ENCODE measurements at places on chromosomes 1 and 21. TPM values are rescaled to one million over a fixed set of nuclear protein-coding genes. Genes with fewer than 3 reads are reported as not detected.

TCHH gene
- 0.03 TPM for total RNA-seq

PLA2G4A gene
- total RNA-seq, result 40.9 TPM

CFHR1 gene
- total RNA-seq, result 1.3 TPM

ARHGEF10L gene
- 3.3 TPM for total RNA-seq

GORAB gene
- total RNA-seq, result 9.7 TPM

LCE2B gene
- total RNA-seq, result not detected

INAVA gene
- 0.10 TPM for total RNA-seq

MYCL gene
- total RNA-seq, result 0.77 TPM

SYDE2 gene
- total RNA-seq, result 5.2 TPM

SWT1 gene
- total RNA-seq, result 3.4 TPM

OR14C36 gene
- not detected for total RNA-seq

CYB5RL gene
- 3.2 TPM for total RNA-seq

PTGER3 gene
- total RNA-seq, result 0.09 TPM

OBSCN gene
- total RNA-seq, result 14.3 TPM

ALX3 gene
- total RNA-seq, result not detected

GNPAT gene
- total RNA-seq, result 95.9 TPM

GFI1 gene
- 0.05 TPM for total RNA-seq

NPL gene
- 23.7 TPM for total RNA-seq

GPR25 gene
- not detected for total RNA-seq

DNTTIP2 gene
- 61.2 TPM for total RNA-seq

FNDC10 gene
- 2.2 TPM for total RNA-seq

HES2 gene
- total RNA-seq, result 0.57 TPM

IFI16 gene
- total RNA-seq, result 46.6 TPM

TGFB2 gene
- total RNA-seq, result 46.5 TPM

AMY2A gene
- not detected for total RNA-seq

CFHR5 gene
- total RNA-seq, result not detected

ZRANB2 gene
- total RNA-seq, result 35.7 TPM

PEX11B gene
- 29.2 TPM for total RNA-seq

IVL gene
- total RNA-seq, result not detected

LCA5L gene
- total RNA-seq, result 2.7 TPM
